Breast epithelium (tissue), 4 donors: ENCODE measurements at places on chromosomes 1 and 21.

DNA sequence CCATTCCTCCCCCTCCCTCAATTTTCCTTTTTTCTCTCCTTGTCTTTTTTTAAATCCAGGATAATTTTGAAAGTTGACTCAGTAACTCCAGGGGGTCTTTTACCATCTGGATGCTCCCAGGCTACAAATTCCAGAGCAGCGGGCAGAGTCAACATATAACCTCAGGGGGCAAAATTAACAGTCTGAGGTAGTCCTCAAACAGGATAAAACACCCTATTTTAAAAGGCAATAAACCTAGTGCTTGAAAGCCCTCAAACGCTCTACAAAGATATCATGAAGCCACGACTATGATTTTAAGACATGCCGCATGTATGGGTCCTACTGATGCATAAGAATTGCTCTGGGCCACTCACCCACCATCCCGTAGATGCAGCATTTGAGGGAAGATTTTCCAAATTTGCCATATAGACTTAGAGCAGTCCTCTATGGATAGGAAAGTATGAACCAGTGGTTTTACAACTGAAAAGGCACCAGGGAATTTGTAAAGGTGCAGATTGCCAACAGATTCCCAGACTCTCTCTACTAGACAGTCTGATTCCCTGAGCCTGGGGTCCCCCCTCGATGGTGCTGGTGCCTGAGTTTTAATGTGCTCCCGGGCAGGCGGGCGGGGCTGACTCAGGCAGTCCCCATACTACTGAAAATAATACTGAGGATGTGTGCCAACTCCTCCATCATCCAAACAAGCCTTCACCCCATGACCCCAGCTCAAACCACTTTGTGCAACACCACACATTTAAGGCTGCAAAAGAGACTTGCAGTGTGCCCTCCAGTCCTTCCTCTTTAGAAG, 37.2 kb downstream of the PTPN14 start:
- no peak for DNase-seq

DNA sequence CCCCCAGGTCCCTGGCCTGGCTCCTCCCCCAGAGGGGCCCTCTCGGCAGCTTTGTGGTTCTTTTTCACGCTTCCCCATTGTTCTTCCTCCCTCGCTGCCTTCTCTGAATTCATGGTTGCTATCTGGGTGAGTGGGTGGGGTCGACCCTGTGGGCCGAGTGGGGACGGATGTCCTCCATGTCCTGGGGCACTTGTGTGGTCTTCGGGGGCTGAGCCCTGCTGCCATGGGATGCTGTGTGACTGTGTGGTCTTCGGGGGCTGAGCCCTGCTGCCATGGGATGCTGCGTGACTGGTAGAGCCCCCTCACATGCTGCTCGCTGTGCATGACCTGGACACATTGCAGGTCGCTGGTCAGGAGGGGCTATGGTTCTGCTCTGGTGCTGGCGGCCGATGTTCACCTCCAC, 21.6 kb upstream of the DIP2A start:
- DNase-seq: no peak

DNA sequence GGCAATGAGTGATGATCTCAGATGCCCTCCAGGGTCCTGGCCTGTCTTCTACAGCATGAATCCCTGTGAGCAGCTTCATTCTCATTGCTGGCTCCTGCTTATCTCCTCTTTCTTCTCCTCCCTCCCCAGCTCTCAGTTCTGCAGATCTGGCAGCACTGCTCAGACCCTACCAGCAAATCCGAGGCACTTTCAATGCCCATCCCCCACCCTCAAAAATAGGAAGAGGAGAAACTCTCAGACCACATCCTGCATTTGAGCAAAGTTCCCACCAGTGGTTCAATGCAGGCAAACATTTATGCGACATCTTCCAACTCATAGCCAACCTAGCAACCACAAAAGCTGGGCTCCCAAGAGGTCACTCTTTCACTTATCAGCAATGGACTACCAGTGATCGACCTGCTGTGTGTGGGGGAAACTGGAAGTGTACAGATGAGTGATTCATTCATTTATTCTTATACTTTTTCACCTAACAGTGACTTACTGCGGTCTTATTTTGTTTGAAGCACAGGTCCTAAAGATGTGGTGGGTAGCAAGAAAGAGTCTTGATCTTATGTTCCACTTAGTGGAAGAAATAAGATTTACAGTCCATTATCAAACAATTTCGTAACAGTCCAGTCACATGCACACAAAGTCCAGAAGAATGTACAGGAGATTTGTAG, 5.8 kb upstream of the CHI3L2 start:
- DNase-seq: no peak

DNA sequence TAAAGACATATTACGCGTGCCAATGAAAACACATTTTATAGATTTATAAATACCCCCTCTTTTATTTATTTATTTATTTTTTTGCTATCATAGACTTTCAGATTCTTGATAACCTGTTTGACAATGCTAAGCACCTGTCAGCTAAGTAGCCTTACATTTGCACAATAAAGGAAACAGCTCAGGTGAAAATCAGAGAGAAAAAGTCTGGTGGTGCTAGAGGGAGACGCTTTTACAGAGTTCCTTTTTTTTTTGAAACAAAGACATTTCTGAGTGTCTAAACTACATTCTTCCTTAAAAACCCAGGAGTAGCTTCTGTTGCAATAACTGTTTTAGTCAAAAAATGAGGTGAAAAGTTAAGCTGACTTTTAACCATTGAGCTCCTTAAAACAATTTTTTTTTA, 1611.6 kb downstream of the NCAM2 start:
- no peak for DNase-seq

- DNase-seq: peak; percentile 81
Measured at GRCh38 chr1:234610061-234610665, at the start of gene IRF2BP2. Gene IRF2BP2, minus strand, starts transcription at chr1:234610178. Its CDS starts 684 bp downstream, at chr1:234609494.
